ENCODE measurements at places on chromosomes 6 and 20. TPM values are rescaled to one million over a fixed set of nuclear protein-coding genes. Genes with fewer than 3 reads are reported as not detected.
A peak's percentile ranks its signal among the peaks of the same experiment; 100 is the strongest.

BCAS1 gene
- total RNA-seq, result 0.71 TPM

CD40 gene
- 5.0 TPM for total RNA-seq

RBM38 gene
- 73.1 TPM for total RNA-seq

MRAP2 gene
- total RNA-seq, result 1.6 TPM

TRIM39 gene
- 23.2 TPM for total RNA-seq

COMMD7 gene
- total RNA-seq, result 41.8 TPM

DNA sequence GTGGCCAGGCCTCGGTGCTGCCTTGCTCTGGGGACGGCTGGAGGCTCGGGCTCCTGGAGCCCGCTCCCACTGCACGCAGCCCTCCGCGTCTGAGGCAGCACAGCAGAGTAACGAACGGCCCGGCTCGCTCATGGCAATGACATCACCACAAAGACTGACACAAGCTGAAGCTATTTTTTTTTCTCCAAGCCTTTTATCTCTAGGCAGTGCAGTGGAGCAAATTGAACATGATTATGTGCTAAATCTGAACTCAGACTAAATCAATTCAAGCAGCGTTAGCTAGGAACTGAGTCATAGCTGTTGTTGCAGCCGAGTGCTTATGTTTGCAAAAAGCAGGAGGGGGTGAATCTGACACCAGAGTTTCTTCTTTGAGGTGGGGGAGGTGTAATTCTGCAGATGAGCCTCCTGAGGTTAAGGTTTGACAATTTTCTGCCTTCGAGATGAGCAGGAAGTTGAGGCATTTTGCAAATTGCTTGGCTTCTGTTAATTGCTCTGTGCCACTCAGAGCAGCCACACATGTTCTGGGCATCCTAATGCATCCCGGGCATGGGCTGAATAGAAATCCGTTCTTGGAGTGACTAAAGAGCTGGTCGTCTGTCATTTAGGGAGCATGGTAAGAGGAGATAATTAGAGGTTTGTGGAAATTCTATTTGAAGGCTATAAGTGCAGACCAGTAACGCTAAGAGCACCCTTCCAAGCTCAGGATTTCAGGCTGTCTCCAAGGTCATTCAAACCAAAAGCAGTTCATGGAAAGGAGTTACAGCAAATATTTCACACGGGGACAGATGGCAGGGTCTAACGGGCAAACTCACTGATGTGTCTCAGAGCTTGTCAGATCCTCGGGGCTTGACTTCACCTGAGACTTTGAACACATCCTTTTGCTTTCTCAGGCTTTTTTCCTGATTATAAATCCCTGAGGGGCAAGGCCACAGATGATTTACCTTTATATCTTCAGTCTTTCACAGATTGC, 155.1 kb upstream of the ENPP5 start:
- no peak for DNase-seq

GRCh38 chr6:56851074-56851473, 103.8 kb upstream of the BEND6 start:
- no peak for DNase-seq

- DNase-seq, result peak; percentile 76
Measured at GRCh38 chr6:74091136-74091793, 395.3 kb downstream of the CD109 start.

DNA sequence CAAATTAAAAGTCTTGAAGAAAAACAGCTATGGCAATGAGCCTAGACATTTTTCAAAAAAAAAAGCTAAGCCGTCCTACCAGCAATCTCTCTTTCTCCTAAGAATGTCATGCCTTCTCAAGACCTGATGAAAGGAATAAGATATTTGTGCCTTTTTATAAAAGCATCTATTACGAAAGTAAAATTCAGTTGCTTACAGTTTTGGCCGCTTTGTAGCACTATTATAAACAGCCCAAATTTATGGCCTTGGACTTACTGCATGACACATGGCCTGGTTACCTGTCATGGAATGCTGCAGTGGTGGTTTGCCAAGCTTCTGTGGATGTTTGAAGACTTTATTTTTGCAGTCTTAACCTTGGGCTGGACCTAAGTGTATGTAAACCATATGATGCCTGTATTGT, 22.2 kb upstream of the VAPB start:
- DNase-seq, result no peak

- DNase-seq, result peak; percentile 97
Measured at GRCh38 chr6:81752921-81753710, 635 bp upstream of the TENT5A start.

DNA sequence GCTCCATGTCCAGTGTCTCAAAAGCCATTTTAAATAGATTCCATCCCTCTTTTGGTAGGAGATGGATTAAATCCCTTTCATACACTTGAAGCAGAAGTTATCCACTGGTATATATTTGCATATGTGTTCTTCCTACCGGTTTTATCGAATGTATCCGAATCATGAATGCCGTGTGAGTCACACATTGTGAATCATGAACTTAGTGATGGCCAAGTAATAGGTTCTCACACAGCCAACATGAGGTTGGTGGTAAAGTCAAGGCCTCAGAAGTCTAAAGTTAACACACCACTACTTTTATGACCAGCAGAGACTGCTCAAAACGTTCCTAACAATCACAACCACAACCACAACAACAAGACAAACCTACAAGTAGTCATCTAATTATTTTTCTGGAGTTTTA, 345.5 kb downstream of the THBS2 start:
- no peak for DNase-seq

GRCh38 chr6:72720464-72720863, 98.6 kb downstream of the KCNQ5 start:
- DNase-seq, result no peak

DNA sequence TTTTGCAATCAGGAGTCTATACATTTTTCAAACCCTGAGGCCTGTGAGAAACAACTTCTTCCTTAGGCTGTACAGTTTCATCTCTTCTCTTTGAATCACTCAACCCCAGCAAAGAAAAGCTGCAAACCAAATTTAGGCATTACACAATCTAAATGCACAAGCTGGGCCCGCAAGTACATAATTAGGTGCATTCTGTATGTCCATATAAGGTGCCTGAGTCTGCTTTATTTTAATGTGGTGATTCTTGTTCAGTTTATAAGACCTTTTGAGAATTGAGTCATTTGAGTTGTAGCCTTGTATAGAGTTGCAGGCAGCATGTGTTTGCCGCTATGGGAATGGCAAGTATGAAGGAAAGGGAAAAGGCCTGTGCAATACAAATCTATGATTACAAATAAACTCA, 709.6 kb upstream of the MARCKS start:
- no peak for DNase-seq

DNA sequence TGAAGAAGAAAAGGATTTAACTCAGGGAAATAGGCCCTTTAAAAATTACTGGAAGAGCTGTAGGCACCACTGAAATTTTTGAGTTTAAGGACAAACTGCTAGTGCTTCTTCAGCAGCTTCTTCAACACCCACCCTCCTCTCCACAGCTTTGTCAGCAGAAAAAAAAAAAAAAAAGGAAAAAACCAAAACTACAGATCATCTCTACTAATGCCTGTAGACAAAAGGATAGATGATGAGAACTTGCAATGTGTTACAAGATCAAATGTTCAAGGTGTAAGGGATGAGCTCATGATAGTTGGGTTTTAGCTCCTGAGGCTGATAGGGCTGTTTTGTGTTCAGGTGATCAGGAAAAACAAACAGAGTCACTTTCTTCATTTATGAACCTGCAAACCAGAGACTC, 55.2 kb upstream of the PREP start:
- DNase-seq, result no peak

DNA sequence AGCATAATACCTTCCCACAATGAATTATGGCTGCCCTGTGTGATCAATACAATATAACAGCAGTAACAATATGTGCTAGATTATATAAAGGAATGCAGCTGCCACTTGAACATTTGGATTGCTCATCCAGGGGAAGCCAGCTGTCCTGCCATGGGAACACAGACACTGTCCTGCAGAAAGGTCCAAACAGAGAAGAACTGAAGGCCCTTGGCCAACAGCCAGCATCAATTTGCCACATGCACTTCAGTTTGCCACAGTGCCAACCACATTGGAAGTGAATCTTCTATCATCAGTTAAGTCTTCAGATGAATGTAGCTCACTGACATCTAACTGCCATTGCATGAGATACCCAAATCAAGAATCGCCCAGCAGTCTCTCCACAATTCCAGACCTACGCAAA, 332.4 kb downstream of the PRKN start:
- no peak for DNase-seq

- DNase-seq, result no peak
Measured at GRCh38 chr6:11381801-11382513, 149.5 kb upstream of the NEDD9 start.

Measured in sigmoid colon (tissue), 7 donors.